ENCODE measurements at places on chromosomes 3 and 15. TPM values are rescaled to one million over a fixed set of nuclear protein-coding genes. Genes with fewer than 3 reads are reported as not detected.

The MORC1 gene
- total RNA-seq: 0.02 TPM

The HTR3E gene
- total RNA-seq: not detected

The ANKRD63 gene
- total RNA-seq: not detected

The MESP2 gene
- 0.62 TPM for total RNA-seq

The SGO1 gene
- 21.0 TPM for total RNA-seq

The TMC3 gene
- total RNA-seq: not detected

The GPR171 gene
- total RNA-seq: not detected

The CLK3 gene
- total RNA-seq: 60.7 TPM

The HRG gene
- not detected for total RNA-seq

The SLC24A5 gene
- total RNA-seq: not detected

The FXR1 gene
- 107 TPM for total RNA-seq

The MASP1 gene
- total RNA-seq: 1.2 TPM

The MYO9A gene
- total RNA-seq: 15.0 TPM

The TEX9 gene
- total RNA-seq: 4.3 TPM

The AHSG gene
- not detected for total RNA-seq

The GABRR3 gene
- total RNA-seq: not detected

The STRIT1 gene
- not detected for total RNA-seq

The MOBP gene
- total RNA-seq: not detected

The KNL1 gene
- total RNA-seq: 32.1 TPM

The SKOR1 gene
- 0.12 TPM for total RNA-seq

The SLC12A1 gene
- total RNA-seq: not detected

The CD47 gene
- total RNA-seq: 184 TPM

The C3orf70 gene
- not detected for total RNA-seq

The MAP1A gene
- 1.7 TPM for total RNA-seq

The AQR gene
- total RNA-seq: 16.1 TPM

The OXTR gene
- total RNA-seq: 68.4 TPM

The RAB6B gene
- 0.62 TPM for total RNA-seq

The SLC22A14 gene
- total RNA-seq: not detected

All from M059J (cell line).